ENCODE measurements at places on chromosomes 13 and 19.

- DNase-seq = peak; percentile 6
Measured at GRCh38 chr13:102913914-102914313, 68.1 kb downstream of the ERCC5 start.

DNA sequence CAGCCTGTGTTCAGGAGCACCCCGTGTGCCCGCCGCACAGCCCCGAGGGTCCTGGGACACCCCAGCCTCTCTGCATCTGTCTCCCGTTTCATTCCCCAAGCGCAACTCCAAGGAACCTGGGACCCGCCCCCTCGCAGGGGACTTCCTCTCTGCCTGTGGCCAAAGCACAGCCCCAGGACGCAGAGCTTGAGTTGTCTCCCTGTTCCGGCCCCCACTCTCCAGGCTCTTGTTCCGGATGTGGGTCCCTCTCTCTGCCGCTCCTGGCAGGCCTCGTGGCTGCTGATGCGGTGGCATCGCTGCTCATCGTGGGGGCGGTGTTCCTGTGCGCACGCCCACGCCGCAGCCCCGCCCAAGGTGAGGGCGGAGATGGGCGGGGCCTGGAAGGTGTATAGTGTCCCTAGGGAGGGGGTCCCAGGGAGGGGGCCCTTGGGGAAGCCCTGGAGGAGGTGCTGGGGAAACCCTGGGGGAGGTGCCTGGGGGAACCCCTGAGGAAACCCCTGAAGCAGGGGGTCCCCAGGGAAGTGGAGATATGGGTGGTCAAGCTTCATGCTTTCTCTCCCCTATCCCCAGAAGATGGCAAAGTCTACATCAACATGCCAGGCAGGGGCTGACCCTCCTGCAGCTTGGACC lies 1.3 kb downstream of the HCST start:
- peak; percentile 73 for DNase-seq

DNA sequence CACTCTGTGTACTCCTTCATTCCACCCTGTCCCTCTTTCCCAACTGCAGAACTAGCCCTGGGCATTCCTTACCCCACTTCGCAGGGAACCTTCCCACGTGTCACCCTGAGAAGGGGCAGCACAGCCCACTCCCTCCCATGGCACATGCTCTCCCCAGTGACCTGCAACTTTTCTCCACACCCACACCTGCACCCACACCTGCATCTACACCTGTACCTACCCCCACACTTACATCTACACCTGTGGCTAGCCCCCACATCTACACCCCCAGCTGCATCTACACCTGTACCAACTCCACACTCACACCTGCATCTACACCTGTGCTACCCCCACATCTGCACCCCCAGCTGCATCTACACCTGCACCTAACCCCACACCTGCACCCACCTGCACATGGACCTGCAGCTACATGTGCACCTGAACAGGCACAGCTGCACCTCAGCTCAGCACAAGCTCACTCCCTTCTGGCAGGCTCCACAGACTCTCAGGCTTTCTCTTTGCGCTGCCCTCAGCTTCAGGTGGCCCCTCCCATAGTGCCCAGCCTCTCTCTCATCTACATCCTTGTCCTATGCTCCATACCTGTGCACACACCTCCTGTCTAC lies 234.1 kb downstream of the TUBA3C start:
- DNase-seq = no peak

- DNase-seq = no peak
Measured at GRCh38 chr13:102214956-102215355, 186.9 kb downstream of the FGF14 start.

DNA sequence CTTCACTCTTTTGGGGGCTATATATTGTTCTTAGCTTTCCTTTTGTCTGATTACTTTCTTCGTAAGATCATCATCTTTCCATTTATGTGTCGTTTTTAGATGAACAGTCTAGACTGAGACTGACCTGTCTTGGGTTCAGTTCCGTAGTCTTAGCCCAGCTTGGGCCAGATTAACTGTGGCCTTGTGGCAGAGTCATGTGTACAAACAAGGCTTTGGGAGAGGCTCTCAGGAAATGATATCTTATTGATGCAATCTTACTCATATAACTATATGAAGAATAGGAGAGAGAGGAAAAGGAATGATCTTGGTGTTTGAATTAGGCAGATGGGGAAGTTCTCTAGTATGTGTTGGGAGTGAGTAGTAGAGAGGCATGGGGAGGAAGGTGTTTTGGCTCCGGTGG lies 6.8 kb upstream of the ERCC5 start:
- no peak for DNase-seq
